ENCODE measurements at places on chromosomes 16 and 17. TPM values are rescaled to one million over a fixed set of nuclear protein-coding genes. Genes with fewer than 3 reads are reported as not detected.

The CCNF gene
- total RNA-seq = 3.6 TPM

The ARHGDIG gene
- not detected for total RNA-seq

The AANAT gene
- not detected for total RNA-seq

The LITAF gene
- total RNA-seq = 39.9 TPM

The CACNA1G gene
- 2.1 TPM for total RNA-seq

The KRT15 gene
- 0.59 TPM for total RNA-seq

The CES1 gene
- total RNA-seq = 41.6 TPM

The TBC1D3H gene
- total RNA-seq = not detected

Data from cardiac ventricle fibroblast (primary cell).